Stimulated activated naive B cell treated with anti-CD40 and anti-IgM and Interleukin-4, amounts not matched to agents 10 μg/mL and 1 μg/mL and 100 μg/mL, for 72 hours (primary cell): ENCODE measurements at places on chromosomes 11 and 22.

DNA sequence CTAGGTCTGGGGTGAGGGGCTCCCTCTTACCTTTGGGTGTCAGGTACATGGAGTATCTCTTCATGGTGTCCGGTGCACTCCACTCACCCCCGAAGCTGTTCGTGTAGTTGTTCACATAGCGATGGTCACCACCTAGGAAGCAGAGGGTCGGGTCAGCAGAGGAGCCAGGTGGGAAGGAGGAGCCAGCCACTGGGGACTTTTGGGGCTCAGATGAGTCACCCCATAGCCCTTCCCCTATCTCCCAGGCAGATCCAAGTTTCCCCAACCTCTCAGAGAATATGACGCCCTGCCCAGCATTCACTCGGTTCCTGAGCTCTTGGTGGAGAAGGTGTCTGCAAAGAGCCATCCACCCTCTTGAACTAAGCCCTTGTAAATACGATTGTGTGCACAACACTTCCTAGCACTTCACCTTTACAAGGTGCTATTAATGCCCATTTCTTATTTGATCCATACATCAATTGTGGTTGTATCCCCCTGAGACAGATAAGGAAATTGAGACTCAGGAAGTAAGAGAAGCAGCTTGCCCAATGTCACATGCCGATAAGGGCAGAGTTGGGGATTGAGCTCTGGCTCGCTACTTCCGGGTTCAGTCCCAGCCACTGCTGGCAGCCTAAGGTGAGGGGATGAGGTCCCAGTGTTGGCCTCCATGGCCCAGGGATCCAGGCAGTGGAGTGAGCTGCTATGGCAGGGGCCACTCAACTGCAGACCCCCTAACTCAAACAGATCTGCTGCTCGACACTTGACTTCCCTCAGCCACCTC, 14.8 kb downstream of the TRIM29 start:
- DNase-seq, result no peak

DNA sequence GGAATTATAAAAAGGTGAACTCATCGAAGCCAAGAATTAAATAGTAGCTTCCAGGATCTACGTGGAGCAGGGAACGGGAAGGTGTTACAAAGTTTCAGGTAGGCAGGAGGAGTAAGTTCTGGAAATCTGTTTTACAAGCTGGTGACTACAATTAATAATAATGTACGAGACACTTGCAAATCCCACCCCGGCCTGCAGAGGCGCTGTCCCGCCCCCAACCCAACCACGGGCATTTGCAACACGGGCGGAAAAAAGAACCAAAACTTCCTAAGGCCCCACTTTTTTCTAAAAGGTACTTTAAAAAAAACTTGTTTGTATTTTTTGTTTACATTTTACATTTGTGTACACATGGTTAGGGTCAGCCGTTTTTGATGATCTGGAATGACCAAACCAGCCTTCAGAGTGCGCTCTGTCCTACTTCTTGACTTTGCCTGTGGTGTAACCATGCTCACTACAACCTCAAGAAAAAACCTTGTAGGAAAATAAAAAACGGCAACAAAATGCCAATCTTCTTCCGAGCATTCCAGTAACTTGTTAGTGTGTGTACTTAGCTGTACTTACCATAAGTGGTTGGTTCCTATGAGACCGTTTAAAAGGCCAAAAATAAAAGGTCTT, 449.6 kb upstream of the B3GAT1 start:
- DNase-seq, result no peak

DNA sequence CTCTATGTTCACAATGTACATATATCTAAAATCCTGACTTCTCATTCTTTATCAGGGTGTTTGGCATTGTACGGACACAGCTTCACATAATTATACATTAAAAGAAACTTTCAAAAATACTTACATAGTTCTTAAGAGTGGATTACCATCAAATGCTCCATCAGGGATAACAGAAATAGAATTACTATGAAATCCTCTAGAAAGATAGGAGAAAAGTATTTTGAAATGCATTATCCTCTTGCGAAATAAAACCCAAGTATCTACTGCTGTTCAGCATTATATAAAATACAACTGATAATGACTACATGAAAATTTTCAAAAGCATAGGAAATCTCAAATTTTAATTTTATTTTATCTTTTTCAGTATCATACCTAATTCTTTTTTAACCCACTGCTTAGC, 17.8 kb upstream of the CCDC34 start:
- no peak for DNase-seq

DNA sequence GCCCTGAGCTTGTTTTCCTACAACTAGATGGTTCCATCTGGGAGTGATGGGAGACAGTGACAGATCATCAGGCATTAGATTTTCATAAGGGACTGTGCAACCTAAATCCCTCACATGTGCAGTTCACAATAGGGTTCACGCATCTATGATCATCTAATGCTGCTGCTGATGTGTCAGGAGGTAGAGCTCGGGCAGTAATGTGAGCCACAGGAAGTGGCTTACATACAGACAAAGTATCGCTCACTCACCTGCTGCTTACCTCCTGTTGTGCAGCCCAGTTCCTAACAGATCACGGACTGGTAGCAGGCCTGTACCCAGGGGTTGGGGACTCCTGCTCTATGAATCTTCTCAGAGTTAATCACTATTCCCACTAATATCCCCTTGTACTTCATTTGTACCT, 12.4 kb downstream of the AAMDC start:
- no peak for DNase-seq
